ENCODE measurements at places on chromosomes 1 and 21. TPM values are rescaled to one million over a fixed set of nuclear protein-coding genes. Genes with fewer than 3 reads are reported as not detected.

DNA sequence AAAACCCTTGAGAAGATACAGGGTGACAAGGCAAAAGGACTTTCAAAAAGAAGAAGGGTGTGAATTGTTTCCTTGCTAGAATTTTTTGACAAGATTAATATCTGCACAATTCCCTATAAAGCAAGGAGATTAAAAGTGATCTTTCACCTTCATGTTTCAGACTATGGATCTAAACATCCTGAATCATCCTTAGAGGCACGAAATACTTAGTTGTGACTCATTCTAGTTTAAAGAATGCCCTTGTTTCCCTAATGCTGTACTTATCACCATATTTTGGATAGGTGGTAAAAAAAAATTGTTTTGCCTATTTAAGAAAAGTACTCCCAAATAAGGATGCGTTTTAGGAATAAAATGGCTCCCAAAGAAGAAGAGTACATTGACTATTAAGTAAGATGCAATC, 415.1 kb downstream of the LRRIQ3 start:
- no peaks in the 10 kb centered on the region for H3K36me3 ChIP-seq
- peak; percentile 58 for DNase-seq
- peaks cover 27% of the 10 kb centered on the region for H3K4me1 ChIP-seq
- no peaks in the 10 kb centered on the region for H3K27me3 ChIP-seq
- H3K4me3 ChIP-seq, result peak overlapping the region; percentile 15

GRCh38 chr1:67674260-67675011, 10.6 kb upstream of the GADD45A start:
- no peak overlapping the region for H3K4me3 ChIP-seq
- no peaks in the 10 kb centered on the region for H3K36me3 ChIP-seq
- no peaks in the 10 kb centered on the region for H3K27me3 ChIP-seq
- DNase-seq, result no peak
- no peak overlapping the region for H3K27ac ChIP-seq

DNA sequence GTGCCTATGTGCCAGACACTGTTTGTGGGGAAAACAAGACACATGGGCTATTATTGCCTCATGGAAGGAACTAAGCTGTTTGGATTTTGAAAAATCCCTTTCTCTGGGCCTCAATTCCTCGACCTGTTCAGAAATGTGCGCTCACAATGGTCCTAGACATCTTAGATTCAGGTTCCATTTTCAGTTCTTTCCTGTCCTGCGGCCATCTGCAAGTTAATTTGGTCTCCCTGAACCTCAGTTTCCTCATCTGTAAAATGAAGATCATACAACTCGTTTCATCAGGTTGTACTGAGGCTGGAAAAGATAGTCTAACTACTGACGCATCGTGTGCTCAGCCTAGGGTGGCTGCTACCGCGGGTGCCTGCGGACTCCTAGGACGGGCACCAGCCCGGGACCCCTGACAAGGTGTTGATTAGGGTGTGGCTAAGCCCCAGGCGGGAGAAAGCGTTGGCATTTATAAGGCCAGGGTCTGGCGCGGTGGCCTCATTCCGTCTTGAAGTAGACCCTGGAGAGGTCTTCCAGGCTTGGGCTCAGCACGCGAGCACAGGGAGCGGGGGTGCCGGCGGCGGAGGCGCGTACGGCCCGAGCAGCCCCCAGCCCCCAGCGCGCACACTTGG, 493 bp upstream of the ELOA start:
- peak overlapping the region; percentile 88 for H3K4me3 ChIP-seq
- DNase-seq, result peak; percentile 13
- peaks cover 18% of the 10 kb centered on the region for H3K4me1 ChIP-seq
- 0 out of 2 replicates have a peak overlapping the region, but pooled peaks have one; percentile 14 for H3K27ac ChIP-seq
- H3K36me3 ChIP-seq, result no peaks in the 10 kb centered on the region

DNA sequence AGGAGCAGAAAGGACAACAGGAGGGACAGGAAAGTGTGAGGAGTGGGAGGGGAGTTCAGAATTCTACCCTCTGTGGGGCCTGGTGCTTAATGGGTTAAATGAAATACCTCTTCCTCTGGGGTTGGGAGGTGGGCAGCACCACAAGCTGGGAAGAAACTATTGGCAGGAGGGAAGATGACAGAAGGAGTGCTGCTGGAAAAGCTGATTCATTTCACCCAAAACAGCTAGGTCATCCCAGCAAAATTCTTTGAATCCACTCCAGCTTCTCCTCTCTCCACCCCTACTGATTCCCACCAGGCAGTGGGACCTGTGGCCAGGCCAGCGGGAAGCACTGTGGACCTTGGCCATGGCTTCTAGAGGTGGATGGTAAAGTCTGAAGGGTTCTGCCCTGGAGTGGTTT, 12.8 kb downstream of the BCAN start:
- no peak for DNase-seq
- 0 out of 2 replicates have a peak, but pooled peaks cover 3% of the 10 kb centered on the region for H3K27me3 ChIP-seq
- peaks cover 17% of the 10 kb centered on the region for H3K4me1 ChIP-seq
- H3K27ac ChIP-seq, result no peak overlapping the region
- H3K36me3 ChIP-seq, result no peaks in the 10 kb centered on the region

Gene SYT14
- total RNA-seq, result 5.2 TPM
